Naive B cell (primary cell): ENCODE measurements at places on chromosomes 1 and 21.

GRCh38 chr1:91152331-91152730, 130.5 kb upstream of the ZNF644 start:
- no peak for DNase-seq

GRCh38 chr1:203813581-203814341, 18.3 kb downstream of the ZBED6 start:
- DNase-seq, result no peak

DNA sequence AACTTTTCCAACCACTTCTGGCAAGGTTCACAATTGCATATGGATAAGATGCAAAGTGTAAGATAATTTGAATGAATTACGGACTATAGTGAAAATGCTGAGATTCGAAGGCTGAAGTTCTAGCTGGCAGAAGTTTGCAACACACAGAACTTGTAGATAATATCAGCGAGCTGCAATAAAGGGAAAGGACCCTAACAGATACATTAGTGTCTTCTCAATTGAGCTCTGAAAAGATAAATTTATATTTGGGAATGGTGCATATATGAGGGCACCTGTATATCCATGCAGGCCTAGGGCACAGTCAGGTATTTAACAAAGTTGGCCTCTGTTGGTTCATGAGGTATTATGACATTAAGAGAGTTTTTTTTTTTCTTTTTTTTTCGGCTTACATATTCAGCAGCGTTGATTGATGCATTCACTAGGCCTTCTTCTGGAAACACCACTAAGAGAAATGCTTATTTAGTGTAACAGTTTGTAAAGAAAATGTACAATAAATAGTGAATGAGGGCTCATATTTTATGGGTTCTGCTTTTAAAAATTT, 2.2 kb downstream of the NFIA start:
- no peak for DNase-seq

DNA sequence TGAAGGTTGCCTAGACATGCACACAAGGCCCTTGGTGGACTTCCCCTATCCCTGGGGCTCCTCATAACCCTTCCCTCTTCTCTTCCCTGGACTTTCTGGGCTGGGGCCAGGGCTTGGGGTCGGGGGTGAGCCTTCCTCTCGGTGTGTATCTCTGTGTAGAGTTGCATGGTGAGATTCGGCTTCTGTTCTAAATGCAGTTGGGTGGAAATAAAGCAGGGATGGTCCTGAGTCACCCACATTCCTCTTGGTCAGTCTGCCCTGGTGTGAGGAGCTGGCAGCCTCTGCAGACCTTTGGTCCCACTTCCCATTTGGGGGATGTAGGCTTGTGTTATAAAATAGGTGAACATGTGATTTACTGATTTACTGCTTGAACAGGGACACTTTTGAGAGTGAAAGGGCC, 38.0 kb downstream of the ADARB1 start:
- no peak for DNase-seq

- DNase-seq, result no peak
Measured at GRCh38 chr1:224747578-224747977, 131.5 kb downstream of the CNIH3 start.

GRCh38 chr1:81827942-81828341, 27.2 kb downstream of the ADGRL2 start:
- no peak for DNase-seq

- DNase-seq, result no peak
Measured at GRCh38 chr1:82525378-82525777, 724.6 kb downstream of the ADGRL2 start.

- peak; percentile 36 for DNase-seq
Measured at GRCh38 chr1:83931658-83932253, 67.2 kb downstream of the TTLL7 start.

- no peak for DNase-seq
Measured at GRCh38 chr1:18805925-18806849, 53.3 kb downstream of the TAS1R2 start.

DNA sequence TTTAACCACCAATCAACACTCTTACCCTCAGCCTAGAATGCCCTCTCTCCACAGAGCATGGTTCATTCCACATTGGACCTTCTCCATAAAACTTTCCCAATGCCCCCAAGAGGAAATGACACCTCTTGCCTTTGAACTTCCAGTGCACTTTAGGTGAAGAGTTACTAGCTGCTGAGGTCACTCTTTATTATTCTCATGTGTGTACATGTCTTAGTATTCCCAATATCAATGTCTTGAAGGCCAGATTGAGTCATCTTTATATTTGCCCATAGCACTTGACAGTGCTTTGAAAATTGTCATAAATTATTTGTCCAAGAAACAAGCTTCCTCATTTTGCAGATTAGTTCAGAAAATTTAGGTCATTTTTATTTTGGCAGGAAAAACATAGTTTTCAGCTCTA, 8.1 kb upstream of the DNASE2B start:
- no peak for DNase-seq

GRCh38 chr1:109891930-109892329, 18.7 kb upstream of the CSF1 start:
- DNase-seq, result no peak

DNA sequence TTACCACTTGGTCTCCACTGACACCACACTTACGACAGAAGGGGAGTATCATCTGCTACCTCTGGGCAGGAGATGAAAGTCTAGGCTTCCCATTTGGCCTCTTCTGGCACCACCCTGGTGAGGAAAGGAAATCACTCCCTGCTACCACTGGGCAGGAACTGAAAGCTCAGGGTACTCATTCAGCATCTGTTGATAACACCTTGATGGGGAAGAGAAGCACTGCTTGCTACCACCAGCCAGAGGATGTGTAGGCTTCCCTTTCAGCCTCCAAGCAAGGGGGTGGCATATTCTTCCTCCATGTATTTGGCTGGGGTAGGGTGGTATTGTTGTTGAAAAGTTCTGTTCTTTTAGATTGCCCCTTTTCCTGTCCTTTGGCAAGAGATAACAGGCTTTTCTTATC, 115.0 kb downstream of the ACBD6 start:
- no peak for DNase-seq

DNA sequence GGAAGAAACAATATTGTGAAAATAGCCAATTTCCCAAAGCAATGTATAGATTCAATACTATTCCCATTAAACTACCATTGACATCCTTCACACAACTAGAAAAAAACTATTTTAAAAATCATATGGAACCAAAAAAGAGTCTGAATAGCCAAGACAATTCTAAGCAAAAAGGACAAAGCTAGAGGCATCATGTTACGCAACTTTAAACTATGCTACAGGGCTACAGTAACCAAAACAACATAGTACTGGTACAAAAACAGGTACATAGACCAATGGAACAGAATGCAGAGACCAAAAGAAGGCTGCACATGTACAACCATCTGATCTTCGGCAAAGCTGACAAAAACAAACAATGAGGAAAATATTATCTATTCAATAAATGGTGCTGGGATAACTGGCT, 233.3 kb upstream of the TMPRSS15 start:
- DNase-seq, result no peak

DNA sequence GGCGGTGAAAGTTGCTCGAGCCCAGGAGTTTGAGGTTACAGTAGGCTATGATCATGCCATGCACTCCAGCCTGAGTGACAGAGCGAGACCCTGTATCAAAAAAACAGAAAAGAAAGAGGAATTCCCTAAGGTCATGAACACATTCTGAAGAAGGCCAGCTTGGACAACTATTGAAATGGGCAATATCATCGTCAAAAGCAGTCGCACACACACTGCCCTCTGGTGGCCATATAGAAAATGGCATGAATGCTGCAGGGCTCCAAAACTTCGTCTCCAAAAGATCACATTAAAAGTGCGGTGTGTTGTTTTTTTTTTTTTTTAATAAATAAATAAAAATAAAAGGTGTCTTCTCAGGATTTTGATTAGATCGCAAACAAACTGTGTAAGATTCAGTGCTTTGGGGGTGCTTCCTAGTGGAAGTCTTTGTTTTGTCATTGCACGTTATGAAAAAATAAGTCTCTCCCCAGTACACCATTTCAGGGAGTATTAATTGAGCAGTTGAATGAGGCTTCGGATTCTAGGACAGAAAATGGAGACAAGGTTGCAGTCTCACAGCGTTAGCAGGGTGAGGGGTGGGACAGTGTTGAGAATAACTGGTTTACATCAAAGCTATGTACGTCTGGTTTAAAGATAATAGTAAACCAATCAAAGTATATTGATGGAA, 87.5 kb upstream of the FMN2 start:
- DNase-seq, result no peak

GRCh38 chr1:36458910-36459309, 5.3 kb downstream of the MRPS15 start:
- no peak for DNase-seq

GRCh38 chr1:156402331-156403020, 33.5 kb downstream of the RHBG start:
- DNase-seq, result no peak

DNA sequence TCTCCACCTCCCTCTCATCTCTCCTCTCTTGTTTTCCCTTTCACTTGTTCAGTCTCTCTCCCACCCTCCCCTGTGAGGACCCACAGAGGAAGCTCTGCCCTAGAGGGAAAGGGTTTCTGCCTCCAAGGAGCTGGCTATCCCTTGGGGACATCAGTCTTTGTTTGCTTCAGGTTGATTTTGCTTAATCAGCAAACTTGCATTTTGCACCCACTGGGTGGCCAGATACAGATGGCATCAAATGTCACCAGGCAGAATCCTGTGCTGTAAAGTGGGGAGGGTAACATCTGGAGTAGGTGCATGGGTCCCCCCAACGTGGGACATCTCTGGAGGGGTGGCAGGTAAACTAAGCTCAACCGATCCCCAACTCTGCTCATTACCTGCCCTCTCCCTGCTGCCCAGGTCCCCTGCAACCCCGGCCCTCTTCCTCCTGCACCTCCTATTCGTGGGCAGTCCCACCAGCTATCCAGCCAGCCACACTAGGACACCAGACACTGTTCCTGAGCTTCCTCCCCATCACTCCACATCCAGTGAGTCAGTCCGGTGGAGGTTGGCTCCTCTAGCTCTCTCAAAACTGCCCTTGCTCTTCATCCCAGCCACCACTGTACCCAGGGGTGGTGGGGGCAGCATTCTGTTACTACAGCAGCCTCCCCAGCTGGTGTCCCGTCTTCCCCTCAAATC, 123.3 kb downstream of the KCNN3 start:
- DNase-seq, result no peak

DNA sequence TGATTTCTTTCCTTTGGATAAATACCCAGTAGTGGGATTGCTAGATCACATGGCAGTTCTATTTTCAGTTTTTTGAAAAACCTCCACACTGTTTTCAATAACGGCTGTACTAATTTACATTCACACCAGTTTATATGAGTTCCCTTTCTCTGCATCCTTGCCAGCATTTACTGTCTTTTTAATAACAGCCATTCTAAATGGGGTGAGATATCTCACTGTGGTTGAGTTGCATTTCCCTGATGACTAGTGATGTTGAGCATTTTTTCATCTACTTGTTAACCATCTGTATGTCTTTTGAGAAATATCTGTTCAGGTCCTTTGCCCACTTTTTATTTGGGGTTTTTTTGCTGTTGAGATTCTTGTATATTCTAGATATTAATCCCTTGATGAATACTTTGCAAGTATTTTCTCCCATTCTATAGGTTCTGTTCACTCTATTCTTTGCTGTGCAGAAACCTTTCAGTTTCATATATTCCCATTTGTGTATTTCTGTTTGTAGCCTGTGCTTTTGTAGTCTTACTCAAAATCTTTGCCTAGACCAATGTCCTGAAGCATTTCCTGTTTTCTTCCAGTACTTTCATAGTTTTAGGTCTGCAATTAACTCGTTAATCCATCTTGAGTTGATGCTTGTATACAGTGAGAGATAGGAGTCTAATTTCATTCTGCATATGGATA, 7.3 kb downstream of the HENMT1 start:
- no peak for DNase-seq

GRCh38 chr1:109775398-109775797, 11.7 kb upstream of the EPS8L3 start:
- DNase-seq, result no peak
